ENCODE measurements at places on chromosomes 7 and 10.

DNA sequence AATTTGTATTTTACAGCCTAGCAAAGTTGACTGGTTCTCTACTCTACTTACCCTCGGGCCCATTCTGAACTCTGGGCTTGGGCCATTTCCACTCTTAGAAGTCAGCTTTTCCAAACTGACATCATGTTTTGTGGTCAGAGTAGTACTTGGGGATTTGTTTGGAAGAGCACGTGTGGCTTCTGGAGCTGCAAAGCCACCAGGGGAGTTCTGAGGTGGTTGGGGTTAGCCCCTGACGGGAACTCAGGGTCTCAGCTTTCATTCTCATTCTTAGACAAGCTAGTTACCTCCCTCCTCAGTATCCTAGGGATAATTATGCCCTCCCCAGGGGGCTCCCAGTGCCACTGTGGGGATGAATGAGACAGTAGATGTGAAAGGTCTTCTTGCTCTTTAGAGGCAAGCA is 647.7 kb upstream of the GALNT17 start:
- DNase-seq: no peak

DNA sequence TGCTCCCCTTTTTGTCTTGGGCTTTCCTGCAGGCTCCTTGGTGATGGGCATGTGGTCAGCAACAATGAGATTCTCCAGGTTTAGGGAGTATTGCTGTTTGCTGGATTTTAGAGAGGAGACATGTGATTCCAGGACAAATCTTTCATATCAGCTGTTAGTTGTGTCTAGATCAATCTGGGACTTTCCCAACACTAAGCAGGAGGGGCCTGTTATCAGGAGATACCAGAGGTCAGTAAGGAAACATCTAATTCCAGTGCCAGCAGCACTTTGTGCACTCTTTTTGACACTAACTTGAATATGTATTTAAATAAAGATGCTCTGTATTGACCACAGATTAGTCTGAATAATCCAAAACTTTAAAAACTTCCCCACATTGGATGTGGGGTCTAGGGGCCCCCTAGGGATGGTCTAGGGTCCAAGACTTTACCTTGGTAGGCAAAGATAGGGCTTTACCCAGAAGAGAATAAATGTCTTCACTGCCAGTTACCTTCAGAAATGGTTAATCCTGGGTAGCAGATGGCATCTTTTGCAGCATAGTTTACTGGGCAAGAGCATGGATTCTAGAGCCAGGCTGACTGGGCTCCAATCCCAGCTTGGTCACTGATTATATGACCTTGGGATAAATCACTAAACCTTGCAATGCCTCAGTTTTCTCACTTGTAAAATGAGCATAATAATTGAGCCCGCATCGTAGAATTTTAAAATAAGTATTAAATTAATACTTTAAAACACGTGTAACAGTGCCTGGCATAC is 6.4 kb upstream of the FIGNL1 start:
- no peak for DNase-seq

DNA sequence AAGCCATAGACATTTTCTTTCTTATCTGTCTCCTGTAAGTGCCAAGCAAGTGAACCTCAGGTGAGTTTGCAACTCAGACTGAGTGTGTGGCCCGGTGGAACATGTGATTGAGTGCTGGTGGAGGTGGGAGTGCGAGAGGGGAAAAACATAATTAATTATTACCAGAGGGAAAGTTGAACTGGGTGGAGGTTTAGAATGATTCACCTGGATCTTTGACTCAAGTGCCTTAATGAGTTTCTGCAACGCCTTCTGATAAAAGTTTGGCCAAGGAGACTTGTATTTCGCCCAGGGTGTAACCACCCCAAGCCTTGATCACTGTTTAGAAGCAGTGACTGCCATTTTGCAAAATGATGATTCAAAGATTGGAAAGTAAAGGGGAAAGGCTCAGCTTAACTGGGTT is 513.9 kb downstream of the GATA3 start:
- DNase-seq: no peak

DNA sequence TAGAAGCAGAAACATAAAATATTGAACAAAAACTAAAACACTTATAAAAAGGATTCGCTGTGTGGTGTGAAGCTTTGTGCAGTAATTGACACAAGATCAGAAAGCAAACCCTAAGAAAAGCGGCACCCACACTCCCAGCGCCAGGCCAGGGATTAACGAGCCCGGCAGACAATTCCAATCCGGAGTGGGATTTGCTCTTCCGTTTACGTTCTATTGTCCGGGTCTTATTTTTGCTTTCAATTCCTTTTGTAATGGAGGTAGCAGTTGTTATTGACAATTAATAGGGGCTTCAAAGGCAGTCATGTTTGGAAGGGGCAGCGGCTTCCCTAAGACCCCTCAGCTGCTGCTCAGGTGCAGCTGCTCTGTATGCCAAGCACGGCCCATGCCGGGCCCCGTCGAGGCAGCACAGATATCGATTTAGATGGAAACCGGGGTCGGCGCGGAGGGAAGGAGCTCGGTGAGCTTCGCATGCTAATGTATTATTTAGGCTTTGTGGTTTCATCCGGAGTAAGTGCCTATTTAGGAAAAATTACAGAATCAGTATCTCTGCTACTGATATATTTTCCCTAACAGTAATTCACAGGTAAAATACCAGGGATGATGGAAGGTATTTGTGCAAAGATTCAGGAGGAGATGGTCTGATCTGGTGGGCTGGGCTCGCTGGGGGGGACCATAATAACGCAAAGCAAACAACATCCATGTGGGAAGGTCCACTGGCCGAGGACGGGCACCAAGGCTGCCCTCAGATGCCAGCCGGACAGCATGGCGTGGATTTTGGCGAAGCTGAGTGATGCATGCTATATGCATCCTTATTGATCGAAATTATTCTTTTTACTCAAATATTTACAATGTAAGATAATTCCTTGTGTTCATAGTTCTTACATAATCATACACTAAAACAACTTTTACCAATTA is 561.7 kb downstream of the PTPRN2 start:
- DNase-seq: no peak

DNA sequence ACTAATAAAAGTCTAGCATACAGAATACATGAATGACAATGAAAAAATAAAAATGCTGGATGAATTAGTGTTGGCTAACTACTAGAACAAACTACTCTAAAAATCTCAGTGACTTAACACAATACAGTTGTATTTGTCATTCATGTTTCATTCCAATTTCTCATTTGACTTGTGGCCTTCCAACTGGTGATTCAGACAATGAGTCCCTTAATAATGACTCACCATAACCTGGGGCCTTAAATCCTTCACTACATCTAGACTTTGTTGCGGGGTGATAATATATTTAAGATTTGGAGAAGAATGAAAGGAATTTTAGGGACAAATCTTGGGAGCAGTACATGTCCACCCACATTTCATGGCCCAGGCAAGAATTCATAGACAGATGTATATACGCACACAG is 90.5 kb upstream of the POM121L12 start:
- no peak for DNase-seq

GRCh38 chr7:107138696-107139420 is 29.9 kb upstream of the HBP1 start:
- DNase-seq: no peak

DNA sequence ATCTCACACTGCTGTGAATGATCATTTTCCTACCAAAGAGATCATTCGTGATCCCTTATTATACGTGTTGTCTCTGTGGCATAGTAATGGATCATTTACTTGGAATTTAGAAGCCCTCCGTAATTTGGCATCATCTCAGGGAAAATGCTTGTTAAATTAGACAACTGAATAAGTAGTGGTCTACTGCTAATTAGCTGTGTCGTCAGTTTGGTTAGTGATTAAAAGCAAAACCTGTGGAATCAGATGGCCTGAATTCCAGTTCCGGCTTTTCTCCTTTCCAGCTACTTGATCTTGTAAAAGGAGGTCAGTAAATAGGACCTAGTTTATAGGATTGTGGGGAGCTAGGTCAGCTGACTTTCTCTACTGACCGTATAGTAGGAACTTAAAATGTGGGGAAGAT is 65.6 kb downstream of the RBM33 start:
- no peak for DNase-seq

DNA sequence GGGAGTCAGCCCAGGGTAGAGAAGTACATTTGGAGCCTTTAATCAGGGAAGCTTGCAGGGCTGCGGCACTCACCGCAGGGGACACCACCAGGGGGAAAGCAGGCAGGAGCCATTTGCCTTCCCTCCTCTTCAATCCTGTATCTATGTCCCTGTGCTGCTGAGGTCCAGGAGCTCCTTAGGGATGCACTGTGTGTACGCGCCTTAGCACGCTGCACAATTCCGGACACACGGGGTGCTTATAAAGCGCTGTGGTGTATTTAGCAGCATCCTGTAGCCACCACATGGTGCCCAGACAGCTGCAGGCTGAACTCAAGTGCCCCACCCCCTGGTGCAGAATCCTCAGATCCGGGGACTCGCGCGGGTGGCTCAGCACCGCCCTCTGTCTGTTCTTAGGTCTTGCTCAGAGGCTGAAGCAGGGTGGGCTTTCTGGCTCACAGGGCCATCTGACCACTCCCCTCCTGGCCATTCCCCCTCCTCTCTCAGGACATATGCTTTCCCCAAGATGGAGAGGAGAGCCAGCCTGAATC is 421.4 kb downstream of the SDK1 start:
- DNase-seq: no peak

- DNase-seq: no peak
These were observed 84.5 kb upstream of the DUSP5 start for GRCh38 chr10:110413049-110413783.

DNA sequence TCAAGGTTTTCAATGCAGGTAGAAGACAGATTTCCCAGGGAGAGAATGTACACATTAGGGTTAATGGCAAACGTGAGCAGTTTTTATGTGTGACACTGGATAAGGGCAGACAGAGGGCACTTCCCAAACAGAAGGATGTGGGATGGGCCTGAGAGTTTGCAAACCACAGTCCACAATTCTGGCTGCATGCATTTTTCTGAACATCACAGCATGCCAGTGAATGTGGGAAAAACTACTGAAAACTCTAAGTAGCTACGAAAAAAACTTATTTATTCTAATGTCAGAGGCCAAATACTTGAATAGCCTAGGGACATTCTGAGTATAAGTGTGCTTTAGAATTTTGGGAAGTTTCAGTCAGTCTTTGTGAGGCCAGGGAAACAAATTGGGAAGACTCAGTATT is 145.9 kb downstream of the NRCAM start:
- no peak for DNase-seq

- no peak for DNase-seq
These were observed 3.0 kb upstream of the PSAP start for GRCh38 chr10:71854031-71854430.

DNA sequence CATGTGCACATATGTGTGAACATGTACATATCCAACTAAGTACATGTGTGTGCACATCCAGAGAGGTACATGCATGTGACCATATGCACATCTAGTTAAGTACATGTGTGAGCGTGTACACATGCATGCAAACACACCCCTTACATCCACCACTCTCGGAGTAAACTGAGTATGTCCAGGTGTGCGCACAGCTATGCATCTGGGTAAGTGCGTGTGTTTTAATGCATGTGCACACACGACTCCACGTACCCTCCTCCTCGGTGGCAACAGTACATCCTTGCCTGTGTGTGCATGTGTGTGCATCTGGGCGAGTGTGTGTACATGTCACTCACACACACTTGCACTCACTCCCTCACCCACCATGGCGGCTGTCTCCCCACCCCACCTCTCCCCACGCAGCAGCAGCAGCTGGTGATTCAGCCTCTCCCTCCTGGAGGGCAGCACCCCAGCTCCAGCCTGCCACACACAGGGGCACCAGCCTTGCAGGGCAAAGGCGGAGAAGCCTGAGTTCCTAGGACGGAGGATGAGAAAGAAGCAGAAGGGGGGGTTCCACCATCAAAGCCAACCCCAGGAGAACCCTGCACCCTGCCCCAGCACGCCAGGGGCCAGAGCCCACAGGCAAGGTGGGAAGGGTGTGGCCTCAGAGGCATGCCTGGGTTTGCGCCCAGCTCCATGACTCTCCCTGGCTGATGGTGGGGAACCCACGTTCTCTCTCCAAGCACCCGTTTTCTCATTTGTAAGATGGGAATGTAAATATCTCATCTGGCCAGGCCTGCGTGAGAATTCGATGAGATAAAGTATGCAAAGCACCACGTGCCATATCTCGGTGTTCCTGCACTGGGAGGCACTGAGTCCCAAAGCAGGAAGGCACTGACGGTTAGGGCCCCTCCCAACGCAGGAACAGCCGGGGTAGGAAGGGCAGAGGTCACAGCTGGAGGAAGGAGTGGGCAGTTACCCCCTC is 27.7 kb upstream of the DNAAF5 start:
- DNase-seq: no peak

GRCh38 chr10:53006663-53007526 is 234.3 kb upstream of the MBL2 start:
- DNase-seq: no peak

- no peak for DNase-seq
These were observed 189.8 kb upstream of the SH2B2 start for GRCh38 chr7:102096706-102097427.

GRCh38 chr10:18236756-18237155 is 96.5 kb downstream of the CACNB2 start:
- no peak for DNase-seq

DNA sequence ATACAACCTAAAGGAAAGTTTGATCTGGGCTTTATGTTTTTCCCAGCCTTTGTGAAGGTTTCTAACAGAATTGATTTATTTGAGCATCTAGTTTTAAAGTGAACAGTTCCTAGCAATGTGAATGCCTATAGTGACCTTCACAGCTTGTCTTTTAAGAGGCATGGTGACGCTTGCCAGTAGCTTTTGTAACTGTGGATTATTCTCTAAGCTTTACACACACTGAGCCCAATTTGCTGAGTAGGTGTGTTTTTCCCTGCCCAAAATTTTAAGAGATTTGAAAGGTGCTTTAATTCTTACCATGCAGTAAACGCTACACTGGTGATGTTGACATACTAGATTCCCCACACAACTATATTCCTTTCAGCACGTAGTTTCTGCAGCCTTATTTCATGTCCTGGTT is 420.2 kb upstream of the AKR1E2 start:
- no peak for DNase-seq

DNA sequence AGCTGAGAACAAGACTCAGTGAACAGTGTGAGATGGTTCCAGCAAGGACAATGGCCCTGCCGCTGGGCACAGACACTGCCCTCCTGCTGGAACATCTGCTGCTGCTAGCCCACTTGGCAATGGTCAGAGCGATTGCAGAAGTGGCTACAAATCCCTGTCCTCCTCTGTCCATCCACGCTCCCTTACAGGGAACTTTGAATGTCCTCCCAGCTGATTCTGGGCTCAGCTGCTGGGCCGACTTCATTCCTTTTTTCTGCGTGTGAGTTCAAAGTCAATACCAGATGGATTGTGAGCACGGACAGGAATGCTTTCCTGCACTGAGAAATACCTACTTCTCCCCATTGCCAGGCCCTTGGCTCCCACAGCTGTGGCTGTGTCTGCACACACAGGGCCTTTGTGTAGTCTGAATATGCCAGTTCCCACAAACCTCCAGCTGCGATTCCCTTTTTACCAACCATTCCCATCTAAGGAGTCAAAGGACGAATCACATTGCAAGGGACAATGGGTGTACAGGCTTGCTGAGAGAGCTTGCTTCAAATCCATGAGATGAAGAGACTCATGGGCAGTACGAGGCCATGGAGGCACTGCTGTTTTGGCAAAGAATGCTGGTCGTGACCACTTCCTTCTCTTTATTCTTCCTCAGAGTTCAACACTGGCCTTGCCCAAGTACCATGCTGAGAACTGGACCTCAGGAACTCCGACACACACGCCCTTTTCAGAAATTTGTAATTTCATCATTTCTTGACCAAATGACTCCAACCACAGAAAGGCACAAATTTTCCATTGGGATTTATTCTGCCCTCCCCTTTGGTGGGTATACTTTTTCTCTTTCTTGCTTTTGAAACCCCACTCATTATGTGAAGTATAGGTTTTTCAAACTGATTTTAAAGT is 44.2 kb downstream of the BPGM start:
- no peak for DNase-seq

Data from effector CD4-positive, alpha-beta T cell (primary cell).